ENCODE measurements at places on chromosomes 6 and 20.

DNA sequence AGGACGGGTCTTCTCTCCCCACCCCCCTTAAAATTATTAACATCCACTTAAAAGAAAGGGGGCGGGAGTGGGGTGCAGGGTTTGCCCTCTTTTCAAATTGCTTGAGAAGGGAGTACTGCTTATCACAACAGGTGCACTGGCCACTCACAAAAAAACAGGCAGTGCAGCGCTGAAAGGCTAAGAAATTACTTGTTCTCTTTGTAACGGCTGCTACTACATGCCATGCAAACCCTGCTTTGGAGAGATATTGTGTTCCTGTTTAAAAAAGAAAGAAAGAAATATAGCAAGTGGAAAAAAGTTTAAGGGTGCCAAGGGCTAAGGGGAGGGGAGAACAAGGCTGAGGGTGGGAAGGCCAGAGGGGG lies 312.7 kb upstream of the JARID2 start:
- DNase-seq = no peak

GRCh38 chr6:155325700-155326516 lies 11.6 kb upstream of the TFB1M start:
- DNase-seq = no peak

DNA sequence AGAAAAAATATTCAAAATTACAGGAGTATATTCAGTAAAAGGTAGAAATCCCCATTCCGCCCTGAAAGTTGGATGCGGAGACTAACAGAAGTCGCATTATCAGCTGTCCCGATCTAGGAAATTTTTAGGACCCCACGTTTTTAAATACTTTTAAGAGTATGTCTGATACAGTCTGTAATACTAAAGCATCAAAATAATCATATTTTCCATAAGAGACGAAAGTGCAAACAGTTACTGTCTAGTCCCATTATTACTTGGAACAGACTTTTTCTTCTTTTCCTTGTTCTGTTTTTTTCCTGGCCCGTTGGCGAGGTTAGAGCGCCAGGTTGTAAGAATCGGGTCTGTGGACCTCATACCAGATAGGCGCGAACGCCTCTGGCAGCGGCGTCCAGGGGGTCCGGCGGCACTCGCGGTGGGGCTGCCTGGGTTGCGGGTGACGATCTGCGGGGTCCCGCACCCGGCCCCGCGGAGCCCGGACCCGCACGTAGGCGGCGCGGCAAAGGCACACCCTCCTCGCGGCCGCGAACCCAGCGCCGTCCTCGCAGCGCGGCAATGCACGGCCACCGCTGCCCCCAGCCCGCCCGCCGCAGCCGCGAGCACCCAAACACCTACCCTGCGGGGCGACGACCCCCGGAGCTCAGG lies 460 bp downstream of the PLAGL1 start:
- DNase-seq = no peak

GRCh38 chr6:16979677-16980370 lies 122.0 kb upstream of the STMND1 start:
- DNase-seq = peak; percentile 58

GRCh38 chr6:157519255-157520116 lies 138.5 kb downstream of the ZDHHC14 start:
- DNase-seq = no peak

DNA sequence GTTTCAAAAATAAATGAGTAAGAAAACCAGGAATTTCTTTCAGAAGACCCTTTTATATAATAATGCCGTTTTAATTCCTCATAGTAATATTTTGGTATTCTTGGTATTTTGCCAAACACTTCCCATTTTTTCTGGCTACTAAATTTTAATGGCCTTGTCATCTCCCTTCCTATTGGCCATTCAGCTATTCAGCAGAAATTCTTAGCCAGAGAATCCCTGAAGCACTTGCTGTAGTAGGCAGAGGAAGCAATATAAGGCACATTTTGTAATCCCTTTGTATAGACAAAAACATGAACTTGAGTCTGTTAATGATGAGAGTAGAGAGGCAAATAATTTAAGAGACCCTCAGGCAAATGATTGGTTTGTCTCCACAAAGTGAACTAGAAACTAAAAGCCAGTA lies 118.4 kb upstream of the LAMP5 start:
- peak; percentile 45 for DNase-seq
